ENCODE measurements at places on chromosomes 1 and 21. TPM values are rescaled to one million over a fixed set of nuclear protein-coding genes. Genes with fewer than 3 reads are reported as not detected.

GBP5 gene
- not detected for total RNA-seq

GRCh38 chr1:217067642-217068041, 344.4 kb upstream of the ESRRG start:
- no peaks in the 10 kb centered on the region for H3K4me1 ChIP-seq
- no peak overlapping the region for H3K4me3 ChIP-seq
- DNase-seq, result no peak
- no peak overlapping the region for H3K27ac ChIP-seq

DNA sequence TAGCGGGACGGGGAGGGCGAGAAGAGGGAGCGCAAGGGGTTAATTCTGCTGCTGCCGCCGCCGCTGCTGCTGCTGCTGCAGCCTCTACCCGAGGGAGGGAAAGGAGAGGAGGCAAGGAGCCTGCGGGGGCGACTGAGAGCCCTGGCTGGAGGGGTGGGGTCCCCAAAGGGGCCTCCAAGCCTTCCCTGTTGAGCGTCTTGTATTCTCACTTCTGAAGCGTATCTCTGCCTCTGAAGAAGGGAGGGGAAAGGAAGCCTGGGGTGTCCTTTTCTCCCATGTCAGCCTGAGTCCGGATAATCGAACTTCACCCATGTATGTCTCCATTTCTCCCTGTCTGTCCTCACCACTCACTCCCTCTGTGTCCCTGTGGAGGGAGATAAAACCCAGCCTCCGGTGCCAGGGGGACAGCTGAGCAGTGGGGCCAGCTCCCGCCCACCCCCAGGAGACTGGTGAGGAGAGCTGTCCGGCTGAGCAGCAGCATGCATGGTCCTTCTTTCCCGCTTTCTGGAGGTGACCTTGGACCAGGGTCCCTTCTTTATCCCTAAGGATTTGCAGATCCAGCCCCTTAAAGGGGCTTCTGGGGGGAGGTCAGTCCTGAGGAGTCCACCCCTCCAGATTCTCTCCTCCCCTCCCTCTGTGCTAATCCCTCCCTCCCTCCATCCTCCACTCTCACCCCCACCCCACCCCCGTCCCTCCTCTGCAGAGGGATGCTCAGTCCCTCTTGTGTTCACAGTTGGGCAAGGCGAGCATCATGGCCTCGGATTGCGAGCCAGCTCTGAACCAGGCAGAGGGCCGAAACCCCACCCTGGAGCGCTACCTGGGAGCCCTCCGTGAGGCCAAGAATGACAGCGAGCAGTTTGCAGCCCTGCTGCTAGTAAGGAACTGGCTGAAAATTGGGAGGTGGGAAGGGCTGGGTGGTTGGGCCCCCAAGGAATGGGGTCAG, 1.0 kb downstream of the NCDN start:
- H3K4me1 ChIP-seq, result peaks cover 38% of the 10 kb centered on the region
- H3K27me3 ChIP-seq, result no peaks in the 10 kb centered on the region
- no peak for DNase-seq
- H3K4me3 ChIP-seq, result peak overlapping the region; percentile 84

DNA sequence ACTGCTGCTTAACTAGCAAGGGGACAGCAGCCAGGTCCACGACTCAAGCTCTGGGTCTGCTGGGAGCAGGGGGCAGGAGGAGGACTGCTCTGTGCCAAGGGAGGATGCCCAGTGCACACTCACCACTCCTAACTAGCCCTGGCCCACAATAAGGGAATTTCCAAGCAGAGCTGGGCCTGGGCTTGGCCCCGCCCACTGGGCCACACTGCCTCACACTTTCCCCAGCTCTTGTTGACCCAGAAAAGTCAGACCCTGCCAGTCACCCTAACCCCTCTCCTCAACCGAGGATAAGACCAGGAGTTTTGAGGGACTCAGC, 18.7 kb downstream of the SLC9A1 start:
- H3K4me1 ChIP-seq, result peaks cover 26% of the 10 kb centered on the region
- DNase-seq, result no peak
- no peaks in the 10 kb centered on the region for H3K36me3 ChIP-seq

DNA sequence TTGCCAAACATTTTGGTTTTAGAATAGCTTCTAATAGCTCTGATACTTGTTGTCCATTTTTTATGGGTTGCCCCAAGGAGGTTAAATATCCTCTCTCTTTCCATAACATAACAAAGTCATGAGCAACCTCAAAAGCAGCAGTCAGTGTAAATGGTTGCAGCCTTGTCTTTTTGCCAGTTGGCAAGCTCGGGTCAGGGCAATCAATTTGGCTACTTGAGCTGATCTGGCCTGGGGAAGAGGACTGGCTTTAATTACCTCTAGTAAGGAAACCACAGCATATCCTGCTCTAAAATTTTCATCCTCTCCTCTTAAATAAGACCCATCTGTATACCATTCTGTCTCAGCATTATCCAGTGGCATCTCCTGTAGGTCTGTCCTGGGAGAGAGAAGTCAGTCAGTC, 21.2 kb upstream of the FMO4 start:
- DNase-seq, result no peak
- no peak overlapping the region for H3K4me3 ChIP-seq
- H3K4me1 ChIP-seq, result no peaks in the 10 kb centered on the region
- H3K27me3 ChIP-seq, result no peaks in the 10 kb centered on the region
- no peaks in the 10 kb centered on the region for H3K36me3 ChIP-seq
- H3K27ac ChIP-seq, result no peak overlapping the region

GRCh38 chr1:168673974-168674683, 54.9 kb downstream of the DPT start:
- no peak overlapping the region for H3K27ac ChIP-seq
- no peak overlapping the region for H3K4me3 ChIP-seq
- H3K36me3 ChIP-seq, result no peaks in the 10 kb centered on the region
- no peak for DNase-seq
- H3K4me1 ChIP-seq, result no peaks in the 10 kb centered on the region
